ENCODE measurements at places on chromosomes 3 and 15.

DNA sequence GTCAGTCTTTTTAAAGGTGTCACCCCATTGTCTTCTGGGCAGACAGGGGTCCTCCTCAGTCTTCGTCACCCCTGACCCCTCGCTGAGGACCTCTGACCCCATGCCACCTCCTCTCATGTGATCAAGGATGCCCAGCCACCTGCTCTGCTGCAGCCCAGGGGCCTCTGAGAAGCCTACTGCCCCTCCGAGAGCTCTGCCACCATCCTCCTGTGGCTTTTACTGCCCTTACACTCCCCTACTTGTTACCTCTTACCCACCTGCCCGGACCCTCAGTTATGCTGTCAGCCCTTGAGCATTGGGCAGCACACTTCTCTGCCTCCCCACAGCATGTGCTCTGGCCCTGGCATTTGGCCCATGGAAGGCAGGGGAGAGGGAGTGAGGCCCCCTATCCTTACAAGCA lies 123.2 kb downstream of the LRRK1 start:
- H3K36me3 ChIP-seq, result no peaks in the 10 kb centered on the region
- DNase-seq, result no peak
- H3K4me3 ChIP-seq, result no peak overlapping the region
- H3K27me3 ChIP-seq, result no peaks in the 10 kb centered on the region

GRCh38 chr3:126494204-126494969 lies 18.7 kb upstream of the ZXDC start:
- no peaks in the 10 kb centered on the region for H3K36me3 ChIP-seq
- no peaks in the 10 kb centered on the region for H3K27me3 ChIP-seq
- no peaks in the 10 kb centered on the region for H3K4me1 ChIP-seq
- H3K4me3 ChIP-seq, result no peak overlapping the region
- no peak for DNase-seq
- no peak overlapping the region for H3K27ac ChIP-seq

GRCh38 chr3:13189639-13190377 lies 116.6 kb upstream of the IQSEC1 start:
- no peaks in the 10 kb centered on the region for H3K36me3 ChIP-seq
- no peaks in the 10 kb centered on the region for H3K4me1 ChIP-seq
- no peak for DNase-seq
- H3K27ac ChIP-seq, result no peak overlapping the region

- DNase-seq, result no peak
- no peaks in the 10 kb centered on the region for H3K4me1 ChIP-seq
- H3K4me3 ChIP-seq, result no peak overlapping the region
Observed at GRCh38 chr3:34388830-34389229, 590.4 kb downstream of the PDCD6IP start.

DNA sequence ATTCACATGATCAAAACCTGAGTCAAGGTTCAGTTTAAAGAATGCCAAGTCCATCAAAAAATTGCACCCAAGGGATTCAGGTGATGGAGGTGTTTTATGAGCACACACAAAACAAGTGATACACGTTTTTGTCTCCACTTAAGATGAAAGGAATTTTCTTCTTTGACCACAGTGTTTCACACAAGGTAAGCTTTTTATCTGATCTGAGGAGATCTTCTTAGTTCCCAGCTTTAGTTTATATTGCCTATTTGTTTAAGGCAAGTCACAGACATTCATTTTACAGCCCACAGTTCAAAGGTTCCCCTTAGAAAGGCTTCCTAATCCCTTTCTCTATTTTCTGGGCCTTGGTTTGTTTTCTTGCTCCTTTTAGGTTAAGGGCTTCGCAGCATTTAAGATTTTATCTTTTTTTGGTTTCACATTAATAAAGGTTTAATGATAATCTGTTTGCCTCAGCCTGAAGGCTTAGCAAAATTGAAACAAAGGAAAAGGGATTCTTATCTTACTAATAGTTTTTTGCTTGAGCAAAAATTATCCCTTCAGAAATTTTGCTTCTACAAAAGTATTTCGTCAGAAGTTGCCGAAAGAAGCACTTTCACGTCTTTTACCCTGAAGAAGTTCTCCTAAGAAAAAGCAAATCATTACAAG lies 420.5 kb upstream of the NAALADL2 start:
- no peaks in the 10 kb centered on the region for H3K27me3 ChIP-seq
- H3K4me3 ChIP-seq, result no peak overlapping the region
- H3K4me1 ChIP-seq, result peaks cover 5% of the 10 kb centered on the region
- no peaks in the 10 kb centered on the region for H3K36me3 ChIP-seq
- no peak for DNase-seq
- H3K27ac ChIP-seq, result no peak overlapping the region

DNA sequence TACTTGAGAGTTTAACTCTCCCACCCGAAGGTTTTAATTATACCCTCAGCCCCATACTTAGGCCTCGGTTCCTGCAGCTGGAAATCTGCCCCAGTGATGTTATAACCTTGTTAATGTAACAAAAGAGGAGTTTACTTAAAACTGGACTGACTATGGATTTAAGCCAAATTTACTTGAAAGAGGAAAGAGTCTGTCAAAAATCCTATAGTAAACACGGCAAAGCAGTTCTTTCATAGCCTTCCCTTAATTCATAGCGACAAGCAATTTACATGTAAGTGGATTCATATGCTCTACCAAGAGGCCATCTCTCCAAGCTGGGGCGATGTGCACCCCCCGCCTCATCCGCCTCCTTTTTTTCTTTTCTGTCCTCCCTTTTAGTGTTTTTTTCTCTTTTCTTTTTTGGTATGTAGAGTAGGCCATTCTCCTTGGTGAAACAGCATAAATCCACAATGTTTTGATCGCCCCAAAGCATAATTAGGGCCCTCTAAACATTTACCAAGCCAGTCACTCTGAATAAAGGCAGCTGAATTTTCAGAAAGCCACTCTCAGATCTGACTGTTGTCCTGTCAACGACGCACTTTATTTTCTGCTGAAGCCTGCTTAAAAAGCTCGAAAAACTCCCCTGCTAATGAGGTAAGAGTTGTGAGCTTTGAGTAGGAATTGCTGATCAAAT lies 373.1 kb upstream of the WNT5A start:
- no peaks in the 10 kb centered on the region for H3K4me1 ChIP-seq
- no peak overlapping the region for H3K27ac ChIP-seq
- H3K27me3 ChIP-seq, result no peaks in the 10 kb centered on the region

DNA sequence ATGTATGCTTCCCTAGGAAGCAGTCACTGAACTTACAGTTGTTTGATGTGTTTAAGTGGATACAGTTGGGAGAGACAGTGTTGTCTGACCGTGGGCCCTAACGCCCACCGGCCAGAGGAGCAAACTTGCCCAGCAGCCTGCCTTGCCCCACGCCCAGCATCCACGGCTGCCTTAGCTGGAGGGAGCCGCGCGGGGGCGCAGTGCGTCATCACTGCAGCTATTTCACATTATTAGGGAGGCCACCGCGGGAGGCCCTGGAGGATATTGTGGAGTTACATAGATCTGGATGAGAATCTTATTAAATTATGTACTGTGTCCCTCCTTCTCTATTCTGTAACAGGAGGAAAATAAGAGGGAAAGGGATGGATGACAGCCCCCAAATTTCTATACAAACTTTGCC lies 267.2 kb downstream of the GABRG3 start:
- no peaks in the 10 kb centered on the region for H3K27me3 ChIP-seq
- H3K4me3 ChIP-seq, result no peak overlapping the region
- H3K4me1 ChIP-seq, result no peaks in the 10 kb centered on the region
- H3K36me3 ChIP-seq, result no peaks in the 10 kb centered on the region

GRCh38 chr3:16378415-16378814 lies 113.4 kb downstream of the OXNAD1 start:
- no peaks in the 10 kb centered on the region for H3K27me3 ChIP-seq
- H3K4me3 ChIP-seq, result no peak overlapping the region
- no peaks in the 10 kb centered on the region for H3K4me1 ChIP-seq
- peak overlapping the region; percentile 15 for H3K27ac ChIP-seq

- H3K4me1 ChIP-seq, result no peaks in the 10 kb centered on the region
- H3K27ac ChIP-seq, result no peak overlapping the region
- no peak for DNase-seq
- H3K36me3 ChIP-seq, result no peaks in the 10 kb centered on the region
Observed at GRCh38 chr3:29189328-29189727, 91.5 kb upstream of the RBMS3 start.

GRCh38 chr3:107954845-107955244 lies 136.0 kb downstream of the CD47 start:
- H3K36me3 ChIP-seq, result no peaks in the 10 kb centered on the region
- no peak overlapping the region for H3K4me3 ChIP-seq
- no peak overlapping the region for H3K27ac ChIP-seq

DNA sequence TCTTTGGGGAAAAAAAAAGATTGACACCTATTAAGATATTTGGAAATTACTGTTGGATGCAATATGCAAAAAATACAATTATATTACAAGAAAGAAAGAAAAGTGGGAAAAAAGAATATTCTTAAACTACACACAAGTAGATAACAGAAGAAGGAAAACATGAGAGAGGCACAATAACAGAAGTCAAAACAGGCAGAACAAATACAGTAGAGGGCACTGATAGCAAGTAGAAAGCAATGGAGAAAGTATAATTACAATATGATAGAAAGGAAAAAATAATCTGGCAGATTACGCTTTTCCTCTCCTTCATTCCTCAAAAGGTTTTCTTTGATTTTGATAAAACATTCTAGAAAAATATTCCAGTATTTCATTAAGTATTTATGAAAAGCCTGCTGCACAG lies 72.1 kb downstream of the ADAM10 start:
- H3K36me3 ChIP-seq, result no peaks in the 10 kb centered on the region
- H3K27me3 ChIP-seq, result no peaks in the 10 kb centered on the region
- H3K27ac ChIP-seq, result no peak overlapping the region
- DNase-seq, result no peak

- DNase-seq, result no peak
- peak overlapping the region; percentile 96 for H3K27ac ChIP-seq
- H3K4me1 ChIP-seq, result peaks cover 3% of the 10 kb centered on the region
- H3K4me3 ChIP-seq, result peak overlapping the region; percentile 99
Observed at GRCh38 chr3:139388821-139389551, 461 bp downstream of the COPB2 start.

DNA sequence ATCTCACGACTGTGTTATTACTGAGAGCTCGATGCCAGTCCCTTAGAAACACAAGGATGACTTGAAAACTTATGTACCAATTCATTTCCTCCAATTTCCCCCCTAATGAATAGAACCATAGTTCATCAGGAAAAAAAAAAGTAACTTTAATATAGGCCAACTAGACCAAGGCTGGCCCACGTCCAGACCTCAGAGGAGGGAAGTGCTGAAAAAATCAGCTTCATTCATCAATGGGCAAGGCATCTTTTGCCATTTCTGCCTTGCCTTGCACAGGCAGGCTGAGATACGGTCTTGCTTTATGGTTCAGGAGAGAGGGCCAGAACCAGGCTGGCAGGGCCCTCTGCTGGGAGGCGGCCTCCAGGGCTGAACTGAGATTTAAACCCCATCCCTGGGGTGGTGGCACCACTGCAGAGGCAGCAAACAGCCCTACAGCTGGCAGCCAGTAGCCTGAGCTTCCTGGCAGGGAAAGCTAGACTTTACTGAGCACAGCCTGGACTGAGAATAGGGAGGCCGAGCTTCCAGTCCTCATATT lies 104.1 kb upstream of the TNFAIP8L3 start:
- H3K4me3 ChIP-seq, result no peak overlapping the region
- peak overlapping the region; percentile 41 for H3K27ac ChIP-seq
- H3K27me3 ChIP-seq, result no peaks in the 10 kb centered on the region
- H3K36me3 ChIP-seq, result no peaks in the 10 kb centered on the region
- no peak for DNase-seq

DNA sequence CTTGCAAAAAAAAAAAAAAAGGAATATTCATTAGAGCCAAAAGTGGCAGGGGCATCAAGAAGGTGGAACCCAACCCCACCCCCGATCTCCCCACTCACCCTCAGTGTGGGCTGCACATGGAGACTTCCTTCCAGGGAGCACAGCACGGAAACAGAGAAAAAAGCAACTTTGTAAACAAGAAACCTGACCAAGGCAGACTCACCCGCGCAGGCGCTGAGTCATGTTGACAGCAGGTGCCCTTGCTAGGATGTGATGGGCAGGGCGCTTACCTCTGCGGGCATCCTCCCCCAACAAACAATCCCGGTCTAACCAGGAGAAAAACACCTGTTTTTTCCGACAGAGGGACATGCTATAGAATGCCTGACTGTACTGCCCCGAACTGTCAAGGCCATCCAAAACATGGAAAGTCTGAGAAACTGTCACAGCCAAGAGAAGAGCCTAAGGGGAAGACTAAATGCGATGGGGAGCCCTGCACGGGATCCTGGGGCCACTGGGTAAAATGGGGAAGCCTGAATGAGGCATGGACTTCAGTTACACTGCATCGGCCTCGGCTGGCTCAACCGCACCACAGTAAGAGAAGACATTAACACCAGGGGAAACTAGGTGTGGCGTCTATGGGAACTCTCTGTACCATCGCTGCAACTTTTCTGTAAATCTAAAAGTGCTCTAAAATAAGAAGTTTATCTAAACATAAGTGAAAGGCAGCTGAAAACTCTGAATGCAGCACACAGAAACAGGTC lies 66.7 kb upstream of the GATA2 start:
- no peak overlapping the region for H3K4me3 ChIP-seq
- H3K36me3 ChIP-seq, result no peaks in the 10 kb centered on the region
- H3K4me1 ChIP-seq, result no peaks in the 10 kb centered on the region
- H3K27ac ChIP-seq, result no peak overlapping the region

DNA sequence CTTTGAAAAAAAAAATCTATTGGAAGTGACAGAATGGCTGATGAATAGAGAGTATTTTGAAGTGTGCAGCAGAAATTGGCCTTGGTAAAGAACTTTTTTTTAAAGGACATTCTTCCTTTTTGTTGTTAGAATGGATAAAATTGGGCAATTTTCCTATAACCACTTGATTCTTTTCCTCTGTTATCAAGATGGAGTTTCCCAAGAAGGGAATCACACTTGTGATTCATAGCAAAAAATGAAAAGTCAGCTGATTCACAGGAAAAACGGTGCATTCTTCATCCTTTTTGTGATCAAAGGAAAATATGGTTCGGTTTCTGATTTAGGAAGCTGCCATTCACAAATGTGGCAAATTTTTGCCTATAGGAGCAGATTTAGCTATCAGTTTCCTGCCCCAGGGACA lies 486.8 kb downstream of the GBE1 start:
- H3K4me3 ChIP-seq, result no peak overlapping the region
- H3K27ac ChIP-seq, result no peak overlapping the region
- no peaks in the 10 kb centered on the region for H3K36me3 ChIP-seq
- H3K27me3 ChIP-seq, result no peaks in the 10 kb centered on the region
- H3K4me1 ChIP-seq, result no peaks in the 10 kb centered on the region

- no peak for DNase-seq
- H3K27me3 ChIP-seq, result no peaks in the 10 kb centered on the region
- H3K4me3 ChIP-seq, result no peak overlapping the region
- H3K4me1 ChIP-seq, result no peaks in the 10 kb centered on the region
- no peaks in the 10 kb centered on the region for H3K36me3 ChIP-seq
Observed at GRCh38 chr15:100588638-100589242, 13.2 kb downstream of the LINS1 start.

- no peaks in the 10 kb centered on the region for H3K4me1 ChIP-seq
- H3K36me3 ChIP-seq, result peaks cover 15% of the 10 kb centered on the region
- H3K27ac ChIP-seq, result no peak overlapping the region
- DNase-seq, result no peak
- no peak overlapping the region for H3K4me3 ChIP-seq
Observed at GRCh38 chr3:16211176-16211904, 36.9 kb downstream of the GALNT15 start.

GRCh38 chr3:172530101-172530561 lies 6.9 kb upstream of the TNFSF10 start:
- no peak overlapping the region for H3K27ac ChIP-seq
- DNase-seq, result no peak
- H3K36me3 ChIP-seq, result no peaks in the 10 kb centered on the region
- H3K4me1 ChIP-seq, result no peaks in the 10 kb centered on the region
- H3K4me3 ChIP-seq, result no peak overlapping the region
- no peaks in the 10 kb centered on the region for H3K27me3 ChIP-seq

All from ascending aorta (tissue), 2 donors.